ENCODE measurements at places on chromosomes 3 and 15. TPM values are rescaled to one million over a fixed set of nuclear protein-coding genes. Genes with fewer than 3 reads are reported as not detected.

DNA sequence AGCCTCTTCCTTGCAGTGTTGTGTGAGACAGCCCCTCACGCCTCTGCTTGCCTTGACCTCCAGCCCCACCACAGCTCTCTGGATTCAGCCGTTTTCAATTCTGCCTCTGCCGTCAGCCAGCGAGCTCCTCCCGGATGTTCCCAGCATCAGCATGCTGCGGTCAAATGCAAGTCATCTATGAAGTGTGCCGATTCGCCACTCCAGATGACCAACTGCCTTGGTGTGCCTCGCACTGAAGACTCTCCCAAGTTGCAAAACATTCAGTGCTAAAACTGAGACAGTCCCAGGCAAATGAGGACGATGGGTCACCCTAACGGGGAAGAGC lies 30.6 kb upstream of the RASA2 start:
- DNase-seq, result no peak

GRCh38 chr3:61929617-61930016 lies 368.2 kb downstream of the PTPRG start:
- no peak for DNase-seq

- DNase-seq, result no peak
Observed at GRCh38 chr15:33735143-33735542, 233.2 kb upstream of the CHRM5 start.

GRCh38 chr3:180383332-180384020 lies 218.5 kb upstream of the TTC14 start:
- no peak for DNase-seq

- no peak for DNase-seq
Observed at GRCh38 chr15:73227433-73228056, 141.2 kb downstream of the HCN4 start.

DNA sequence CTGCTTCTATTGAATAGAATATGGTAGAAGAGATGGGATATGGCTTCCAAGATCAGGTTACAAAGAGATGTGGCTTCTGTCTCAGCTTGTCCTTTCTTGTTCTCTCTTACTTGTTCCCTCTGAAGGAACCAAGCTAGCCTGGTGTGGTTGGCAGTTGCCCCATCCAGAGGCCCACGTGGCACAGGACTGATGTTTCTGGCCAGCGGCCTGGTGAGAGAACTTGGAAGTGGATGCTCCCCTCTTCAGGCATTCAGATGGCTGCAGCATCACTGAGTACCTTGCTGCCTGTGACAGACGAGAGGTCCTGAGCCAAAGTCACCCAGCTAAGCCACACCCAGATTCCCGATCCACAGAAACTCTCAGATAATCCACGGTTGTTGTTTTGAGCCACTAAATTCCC lies 183.6 kb downstream of the NSMCE3 start:
- no peak for DNase-seq

GRCh38 chr15:51503003-51503402 lies 119.6 kb downstream of the DMXL2 start:
- DNase-seq, result no peak

GRCh38 chr3:84600703-84601225 lies 358.0 kb upstream of the CADM2 start:
- DNase-seq, result no peak

- no peak for DNase-seq
Observed at GRCh38 chr3:122014741-122015140, 7.3 kb downstream of the ILDR1 start.

DNA sequence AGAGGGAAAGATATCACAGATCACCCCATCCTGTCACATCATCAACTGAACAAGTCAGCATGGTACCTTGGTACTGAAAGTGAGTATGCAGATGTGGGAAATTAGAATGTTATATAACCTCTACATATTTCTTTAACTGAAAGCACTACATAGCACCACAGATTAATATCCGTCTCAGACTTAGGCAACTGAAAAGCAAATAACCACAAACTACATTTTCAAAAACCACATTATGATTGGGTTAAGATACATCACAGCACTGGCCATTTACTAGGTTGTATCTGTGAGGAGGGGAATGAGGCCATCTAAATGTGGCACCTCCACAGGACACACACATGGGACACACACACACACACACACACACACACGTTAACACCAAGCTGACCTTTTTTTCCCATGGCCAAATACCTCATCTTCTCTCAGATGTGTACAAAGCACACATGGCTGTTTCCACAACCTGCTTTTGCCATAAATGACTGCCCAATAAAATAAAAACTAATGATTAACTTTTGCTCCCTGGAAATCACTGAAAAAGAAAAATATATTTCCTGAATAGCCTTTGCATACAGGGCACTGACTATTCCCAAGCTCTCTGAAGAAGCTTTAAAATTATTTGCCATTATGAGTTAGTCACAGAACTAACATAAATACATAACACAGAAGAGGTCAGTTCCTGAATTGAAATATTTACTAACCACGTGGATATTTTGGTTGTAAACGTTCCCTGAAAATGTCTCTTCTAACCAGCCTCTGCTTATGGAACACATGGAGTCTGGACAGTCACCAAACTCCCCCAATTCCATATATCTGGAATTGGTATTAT lies 60.1 kb downstream of the SUMF1 start:
- DNase-seq, result no peak

DNA sequence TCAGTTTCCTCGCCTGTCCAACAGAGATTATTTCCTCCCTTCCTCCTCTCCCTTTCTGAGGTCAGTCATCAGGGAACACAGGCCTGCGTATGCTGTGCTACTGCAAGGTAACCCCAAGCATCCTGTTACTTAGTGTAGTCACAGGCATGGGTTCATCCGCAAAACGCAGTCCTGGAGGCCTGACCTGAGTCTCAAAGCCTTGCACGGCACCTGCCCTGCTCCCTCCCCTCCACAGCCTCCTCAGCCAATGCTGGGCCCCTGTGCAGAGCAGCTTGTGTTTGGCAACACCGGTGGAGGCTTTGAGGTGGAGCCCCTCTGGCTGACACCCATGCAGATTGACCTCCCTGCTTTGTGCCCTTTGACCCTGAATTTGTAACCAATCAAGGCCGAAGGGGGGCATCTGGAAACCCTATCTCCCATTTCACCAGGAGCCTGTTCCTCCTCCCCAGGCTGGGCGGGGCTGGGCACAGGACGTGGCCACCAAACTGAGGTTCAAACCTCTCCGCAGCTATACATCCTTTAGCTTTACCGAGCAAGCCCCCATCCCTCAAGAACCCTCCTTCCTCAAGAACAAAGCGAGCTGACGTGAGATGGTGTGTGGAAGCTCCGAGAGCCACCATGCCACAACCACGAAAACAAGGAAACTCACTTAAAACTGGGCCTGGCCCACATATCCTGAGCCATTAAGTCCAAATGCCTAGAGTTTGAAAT lies 21.5 kb downstream of the TKT start:
- no peak for DNase-seq

GRCh38 chr15:56613811-56614210 lies 119.5 kb downstream of the ZNF280D start:
- no peak for DNase-seq

GRCh38 chr3:128709038-128709437 lies 16.9 kb upstream of the RAB7A start:
- no peak for DNase-seq

DNA sequence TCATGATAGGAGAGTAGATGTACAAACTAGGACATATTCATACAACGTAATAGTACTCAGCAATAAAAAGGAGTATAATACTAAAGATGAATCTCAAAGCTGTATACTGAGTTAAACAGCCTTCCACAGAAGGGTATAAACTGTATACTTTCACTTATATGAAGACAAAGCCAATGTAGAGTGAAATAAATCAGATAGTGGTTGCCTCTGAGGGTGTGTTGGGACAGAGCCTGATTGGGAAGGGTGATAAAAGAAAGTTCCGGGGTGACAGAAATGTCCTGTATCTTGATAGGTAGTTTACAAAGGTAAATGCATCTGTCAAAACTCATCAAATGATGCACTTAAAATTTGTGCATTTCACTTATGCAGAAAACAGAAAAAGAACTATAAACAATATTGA lies 122.5 kb downstream of the ADAM10 start:
- no peak for DNase-seq

CORO2B gene
- 5.4 TPM for total RNA-seq

SLC51A gene
- not detected for total RNA-seq

All from ureter (tissue), 1 donor.